A549 (cell line): ENCODE measurements at places on chromosomes 11 and 22. TPM values are rescaled to one million over a fixed set of nuclear protein-coding genes. Genes with fewer than 3 reads are reported as not detected.
A peak's percentile ranks its signal among the peaks of the same experiment; 100 is the strongest.

GRCh38 chr11:596374-596773, 19.4 kb downstream of the IRF7 start:
- no peak for DNase-seq

GRCh38 chr22:31620756-31621480, 41.1 kb downstream of the PISD start:
- no peak for DNase-seq

- no peak for DNase-seq
Measured at GRCh38 chr11:133815636-133816035, 29.7 kb downstream of the SPATA19 start.

DNA sequence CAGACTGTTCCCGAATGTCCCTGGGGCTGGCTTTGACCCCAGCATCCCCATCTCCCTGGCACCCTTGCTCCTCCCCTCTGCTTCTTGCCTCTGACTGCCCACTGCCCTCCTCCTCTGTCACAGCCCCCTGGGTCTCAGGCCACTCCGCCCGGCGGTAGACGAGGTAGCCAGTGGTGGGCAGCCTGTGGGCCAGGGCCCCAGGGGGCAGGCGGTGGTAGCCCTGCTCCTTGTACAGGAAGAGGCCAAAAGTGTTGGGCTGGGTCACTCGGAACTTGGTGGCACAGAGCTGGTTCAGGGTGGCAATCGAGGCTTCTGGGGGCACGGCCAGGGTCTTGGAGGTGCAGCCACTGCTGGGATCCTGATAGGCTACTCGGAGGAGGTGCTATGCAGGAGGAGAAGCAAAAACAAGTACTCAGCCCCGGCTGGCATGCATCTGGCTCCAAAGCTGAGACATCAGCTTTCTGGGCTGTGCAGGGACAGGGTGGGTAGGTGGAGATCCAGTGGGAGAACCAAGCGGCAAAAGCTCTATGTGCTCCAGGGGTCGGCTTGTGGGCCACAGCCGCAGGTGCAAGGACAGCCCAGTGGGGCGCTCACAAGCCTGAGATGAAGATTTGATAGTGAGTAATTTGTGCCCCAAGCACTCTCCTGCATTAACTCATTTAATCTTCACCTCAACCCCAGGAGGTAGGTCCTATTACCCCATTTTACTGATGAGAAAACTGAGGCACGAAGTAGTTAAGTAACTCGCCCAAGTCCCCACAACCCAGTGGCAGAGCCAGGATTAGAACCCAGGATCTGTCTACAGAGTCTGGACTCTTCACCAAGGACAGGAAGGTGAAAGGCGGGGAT, 3.6 kb downstream of the RIN1 start:
- no peak for DNase-seq

- no peak for DNase-seq
Measured at GRCh38 chr11:79054636-79055035, 386.2 kb downstream of the TENM4 start.

Gene NRXN2
- polyA plus RNA-seq, result 0.04 to 0.17 TPM (median 0.07 TPM) in 3 replicates

GRCh38 chr11:97909614-97910399, 1110.9 kb upstream of the CNTN5 start:
- DNase-seq, result no peak

Gene ARHGEF17
- 16.2 to 19.2 TPM (median 16.9 TPM) in 3 replicates for polyA plus RNA-seq

Gene PICK1
- 15.6 to 16.1 TPM (median 16.0 TPM) in 3 replicates for polyA plus RNA-seq

Gene RASSF10
- 9.7 to 12.5 TPM (median 10.3 TPM) in 3 replicates for polyA plus RNA-seq

DNA sequence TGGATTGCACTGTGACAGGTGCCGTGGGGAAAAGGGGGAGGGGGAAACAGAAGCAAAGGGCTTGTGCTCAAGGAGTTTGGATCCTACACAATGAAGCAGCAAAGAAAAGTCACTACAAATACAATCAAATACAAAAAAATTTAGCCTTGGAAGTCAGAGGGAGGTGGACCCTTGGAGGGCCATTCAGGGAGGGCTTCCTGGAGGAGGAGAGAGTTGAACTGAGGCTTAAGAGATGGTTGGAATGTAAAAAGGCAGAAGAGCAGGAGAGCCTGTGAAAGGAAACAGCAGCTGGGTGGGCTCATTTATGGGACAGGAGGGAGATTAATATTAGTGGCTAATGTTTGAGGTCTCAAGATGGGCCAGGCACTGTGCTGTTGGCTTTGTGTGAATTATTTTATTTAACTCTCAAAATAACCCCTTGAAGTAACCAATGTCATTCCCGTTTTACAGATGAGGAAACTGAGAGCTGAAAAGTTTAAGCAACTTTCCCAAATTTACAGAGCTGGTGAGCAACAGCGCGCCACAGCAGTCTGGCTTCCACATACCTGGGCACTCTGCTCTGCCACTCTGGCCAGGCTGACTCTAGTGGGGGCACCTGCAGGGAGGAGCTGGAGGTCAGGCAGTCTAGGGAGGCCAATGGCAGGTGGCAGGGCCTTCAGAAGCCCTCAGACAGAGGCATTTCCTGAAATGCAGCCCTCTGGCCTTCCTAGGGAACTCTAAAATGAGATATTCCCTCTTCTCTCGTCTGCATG, 2.7 kb upstream of the CHST1 start:
- DNase-seq, result no peak

DNA sequence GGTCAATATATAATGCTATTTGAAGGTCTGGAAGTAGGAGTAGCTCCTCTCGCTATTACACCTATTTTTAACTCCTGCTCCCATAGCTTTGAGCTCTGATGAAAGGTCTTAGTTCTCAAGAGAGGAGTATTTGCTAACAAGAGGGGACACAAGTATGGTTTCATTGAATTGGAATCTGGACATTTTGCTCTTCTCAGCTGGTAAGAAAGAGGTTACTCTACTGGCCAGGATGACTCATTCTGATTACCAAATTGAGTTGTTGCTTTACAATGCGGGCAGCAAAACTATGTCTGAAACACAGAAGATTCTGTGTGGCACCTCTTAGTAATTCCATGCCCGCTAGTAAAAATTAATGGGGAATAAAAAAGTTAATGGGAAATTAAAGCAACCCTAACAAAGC, 63.6 kb upstream of the EP300 start:
- DNase-seq, result peak; percentile 31

DNA sequence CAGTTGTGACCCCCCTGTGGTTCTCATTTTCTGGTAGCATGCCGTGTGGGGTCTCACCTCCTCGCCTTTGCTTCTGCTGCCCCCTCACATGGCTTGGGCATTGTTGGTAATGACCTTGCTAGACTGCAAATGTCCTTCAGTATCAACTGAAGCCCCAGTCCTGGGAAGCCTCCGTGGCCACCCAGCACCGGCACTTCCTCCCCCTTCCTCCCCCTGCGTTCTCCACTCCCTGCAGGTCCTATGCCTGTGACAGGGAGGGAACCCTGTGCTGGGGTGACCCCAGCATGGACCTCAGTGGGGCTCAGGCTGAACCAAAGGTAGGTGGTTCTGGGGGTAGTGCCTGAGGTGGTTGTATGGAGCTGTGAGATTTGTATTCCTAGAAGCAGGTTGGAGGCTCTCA, 5.9 kb downstream of the ST3GAL4 start:
- no peak for DNase-seq

GRCh38 chr22:22547692-22548300, 11.3 kb downstream of the PRAME start:
- DNase-seq, result no peak

DNA sequence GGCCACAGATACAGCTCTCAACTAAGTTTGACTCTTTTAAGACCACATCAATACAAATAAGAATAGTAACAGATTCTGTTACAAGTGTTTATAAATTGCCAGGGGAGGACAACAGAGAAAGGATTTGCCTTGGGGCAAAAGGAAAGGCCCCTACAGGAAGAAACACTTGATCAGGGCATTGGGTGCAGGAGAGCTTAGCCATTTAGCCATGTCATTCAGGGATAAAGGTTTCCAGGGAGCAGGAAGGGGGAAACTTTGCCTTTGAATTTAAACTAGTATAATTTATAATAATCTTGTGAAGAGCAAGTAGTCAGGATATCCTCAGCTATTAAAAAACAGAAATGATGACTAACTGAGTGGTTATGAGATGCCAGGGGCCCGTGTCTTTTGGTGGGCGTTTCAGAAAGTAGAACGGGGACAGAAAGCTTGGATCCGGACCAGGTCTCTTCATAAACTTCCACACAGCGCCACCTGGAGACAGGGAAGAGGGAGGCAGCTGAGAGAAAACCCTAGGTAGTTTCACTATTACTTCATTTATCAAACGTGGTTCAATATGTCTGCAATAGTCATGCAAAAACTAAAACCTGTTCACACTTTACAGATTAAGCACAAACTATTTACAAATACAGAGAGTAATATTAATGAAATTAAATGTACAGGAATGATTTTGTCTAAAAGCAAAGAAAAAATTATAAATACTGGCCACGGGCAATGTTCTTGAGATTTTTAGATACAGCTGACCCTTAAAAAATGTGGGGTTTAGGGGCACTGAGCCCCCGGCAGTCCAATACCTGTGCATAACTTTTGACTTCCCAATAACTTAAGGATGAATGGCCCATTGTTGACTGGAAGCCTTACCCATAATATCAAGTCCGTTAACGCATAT, 11.0 kb upstream of the SLC5A4 start:
- DNase-seq, result peak; percentile 35

DNA sequence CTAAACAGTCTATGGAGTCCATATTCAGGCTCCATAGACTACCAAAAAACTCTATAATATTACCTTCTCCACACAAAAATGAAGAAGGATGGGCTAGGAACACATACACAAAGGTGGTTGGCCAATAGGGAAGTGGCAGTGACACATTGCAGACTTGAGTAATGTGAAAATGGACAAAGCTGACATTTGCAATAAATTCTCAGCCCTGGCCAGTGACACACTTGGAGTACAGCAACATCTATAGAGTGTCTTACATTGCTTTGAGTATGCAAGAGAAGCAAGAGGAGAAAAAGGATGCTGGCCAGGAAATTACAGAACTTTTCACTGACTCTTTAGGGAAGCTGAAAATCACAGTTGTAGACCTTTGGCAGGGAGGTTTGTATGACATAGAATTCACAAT, 7.3 kb upstream of the OR52W1 start:
- DNase-seq, result no peak

- DNase-seq, result peak; percentile 70
Measured at GRCh38 chr22:50274311-50274710, 4.1 kb upstream of the MAPK11 start.

- DNase-seq, result no peak
Measured at GRCh38 chr11:2319791-2320472, 18.1 kb downstream of the TSPAN32 start.

Gene C11orf42
- polyA plus RNA-seq, result not detected in 3 replicates

Gene FIBIN
- not detected in 3 replicates for polyA plus RNA-seq

GRCh38 chr11:1082728-1083620, 8.3 kb downstream of the MUC2 start:
- no peak for DNase-seq

GRCh38 chr22:31613286-31613903, 48.6 kb downstream of the PISD start:
- no peak for DNase-seq

Gene EHF
- polyA plus RNA-seq, result 6.0 to 7.8 TPM (median 7.0 TPM) in 3 replicates

- DNase-seq, result peak; percentile 80
Measured at GRCh38 chr11:8099291-8099899, 18.4 kb downstream of the TUB start.

DNA sequence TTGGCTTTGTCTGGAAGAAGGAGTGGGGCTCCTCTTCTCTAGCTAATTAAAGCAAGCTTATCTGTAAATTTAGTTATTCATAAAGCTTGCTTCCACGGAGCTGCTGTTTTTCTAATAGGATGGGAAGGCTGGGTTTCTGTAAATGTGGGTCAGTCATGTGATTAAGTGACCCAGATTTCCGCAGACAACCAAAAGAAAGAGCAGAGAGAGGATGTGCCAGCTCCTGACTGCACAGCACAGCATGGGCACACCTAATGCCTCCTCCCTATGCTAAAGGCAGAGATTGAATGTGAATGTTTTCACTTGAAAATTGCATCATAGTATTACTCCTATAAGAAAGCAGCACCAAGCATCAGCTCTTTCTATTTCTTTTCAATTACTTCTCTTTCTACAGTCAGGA, 160.2 kb downstream of the FAT3 start:
- no peak for DNase-seq

DNA sequence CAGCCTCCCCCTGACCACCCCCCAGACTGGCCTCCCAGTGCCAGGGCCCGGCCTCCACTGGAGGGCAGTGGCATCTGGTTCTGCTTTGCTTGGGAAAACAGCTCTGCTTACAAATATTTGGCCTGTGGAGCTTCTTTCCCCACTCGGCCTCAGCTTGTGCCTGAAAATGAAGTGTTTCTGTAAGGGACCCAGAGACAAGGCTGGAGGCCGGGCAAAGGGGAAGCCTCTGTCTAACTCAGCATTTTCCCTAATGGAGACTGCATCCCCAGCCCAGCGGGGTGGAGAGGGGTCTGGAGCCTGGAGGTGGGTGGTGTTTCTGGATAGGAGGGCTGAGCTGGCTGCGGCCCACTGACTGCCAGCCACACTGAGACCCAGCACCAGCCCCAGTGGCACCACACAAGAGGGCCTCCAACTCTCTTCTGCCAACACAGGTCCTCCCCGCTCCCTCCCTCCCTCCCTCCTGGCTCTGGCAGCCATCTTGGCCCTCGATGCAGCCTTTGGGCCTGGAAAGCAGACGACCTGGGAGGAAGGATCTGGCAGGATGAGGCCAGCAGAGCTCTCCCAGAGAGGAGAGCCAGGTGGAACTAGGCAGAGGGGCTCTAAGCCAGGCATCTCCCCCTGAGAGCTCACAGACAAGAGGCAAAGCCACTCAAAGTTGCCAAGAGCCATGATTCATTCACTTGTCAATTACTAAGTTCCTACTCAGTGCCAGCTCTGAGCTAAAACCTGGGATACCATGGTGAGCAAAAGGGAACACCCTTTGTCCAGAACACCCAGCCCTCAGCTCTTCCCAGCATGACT, 77.1 kb upstream of the CD82 start:
- DNase-seq, result no peak

Gene OR52H1
- not detected in 3 replicates for polyA plus RNA-seq

Gene UPK3A
- polyA plus RNA-seq, result not detected in 3 replicates

GRCh38 chr11:128927683-128928336, 14.9 kb downstream of the TP53AIP1 start:
- no peak for DNase-seq

DNA sequence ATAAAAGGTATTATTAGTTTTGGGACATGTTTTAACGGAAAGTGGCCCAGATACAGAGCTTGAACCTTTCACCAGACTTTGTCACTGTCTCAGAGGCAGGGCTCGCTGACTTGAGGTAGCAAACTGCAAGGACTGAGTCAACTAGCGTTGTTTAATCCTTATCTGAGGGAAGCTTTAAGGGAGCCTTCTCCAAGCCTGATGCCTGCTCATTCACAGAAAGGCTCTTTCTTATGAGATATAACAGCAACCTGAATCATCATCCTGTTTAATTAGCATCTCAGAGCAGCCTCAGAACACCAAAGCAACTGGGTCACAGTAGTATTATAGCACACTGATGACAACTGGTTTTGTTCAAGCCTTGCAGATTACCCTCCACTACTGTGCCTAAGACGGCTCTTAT, 54.2 kb upstream of the CYP2D6 start:
- DNase-seq, result no peak

GRCh38 chr11:117781627-117782026, 15.4 kb downstream of the DSCAML1 start:
- no peak for DNase-seq

- DNase-seq, result no peak
Measured at GRCh38 chr11:25483915-25484635, 847.9 kb upstream of the ANO3 start.

- DNase-seq, result no peak
Measured at GRCh38 chr22:19742160-19743066, 18.2 kb upstream of the TBX1 start.

- no peak for DNase-seq
Measured at GRCh38 chr22:29883775-29884097, 762 bp downstream of the MTMR3 start.
